ENCODE measurements at places on chromosomes 5 and 9.
A peak's percentile ranks its signal among the peaks of the same experiment; 100 is the strongest.

- no peak for DNase-seq
Measured at GRCh38 chr9:18478501-18479361, 4.8 kb downstream of the ADAMTSL1 start.

DNA sequence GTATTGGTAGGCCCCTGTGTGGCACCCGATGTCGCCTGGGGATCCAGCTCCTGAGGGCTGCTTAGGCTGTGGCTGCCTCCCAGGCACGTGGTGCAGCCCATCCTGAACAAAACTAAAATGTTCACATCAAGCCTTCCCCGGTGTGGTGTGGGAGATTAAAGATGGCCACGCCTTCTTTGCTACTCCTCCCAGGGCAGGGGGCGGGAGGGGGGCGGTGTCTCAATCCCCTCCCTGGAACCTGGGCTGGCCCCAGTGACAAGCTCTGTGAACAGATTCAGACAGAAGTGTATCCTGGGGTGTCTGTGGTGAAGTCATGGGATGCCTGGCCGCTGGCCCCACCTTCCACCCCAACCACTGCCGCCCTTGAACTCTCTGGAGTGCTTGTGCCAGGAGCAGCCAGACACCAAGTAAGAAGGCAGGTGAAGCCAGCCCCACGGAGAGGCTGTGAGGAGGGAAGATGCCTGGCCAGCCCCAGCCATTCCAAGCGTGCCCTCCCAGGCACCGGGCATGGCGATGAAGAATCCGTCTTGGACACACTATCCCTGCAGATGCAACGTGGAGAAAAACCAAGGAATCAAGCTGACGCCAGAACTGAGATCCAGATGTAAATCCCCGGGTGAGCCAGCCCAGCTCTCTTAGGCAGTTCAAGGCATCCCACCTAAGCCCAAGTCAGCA is 75.8 kb downstream of the AK8 start:
- no peak for DNase-seq

DNA sequence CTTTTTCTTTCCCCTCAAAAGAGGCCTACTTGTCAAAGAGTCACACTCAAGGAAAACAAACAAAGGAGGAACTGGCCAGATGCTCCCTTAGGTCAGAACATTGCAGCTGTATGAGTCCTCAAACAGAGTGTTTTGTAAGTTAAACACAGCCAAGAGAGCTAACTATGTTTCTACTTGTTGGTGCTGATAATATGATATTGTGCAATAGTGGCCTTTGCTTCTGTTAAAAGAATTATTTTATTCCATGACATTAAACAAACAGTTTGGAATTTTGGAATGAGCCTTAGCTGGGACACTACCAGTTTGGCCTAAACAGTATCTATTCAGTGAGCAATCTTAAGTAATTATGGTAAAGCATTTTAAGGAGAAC is 56.0 kb upstream of the TPD52L3 start:
- DNase-seq, result no peak

DNA sequence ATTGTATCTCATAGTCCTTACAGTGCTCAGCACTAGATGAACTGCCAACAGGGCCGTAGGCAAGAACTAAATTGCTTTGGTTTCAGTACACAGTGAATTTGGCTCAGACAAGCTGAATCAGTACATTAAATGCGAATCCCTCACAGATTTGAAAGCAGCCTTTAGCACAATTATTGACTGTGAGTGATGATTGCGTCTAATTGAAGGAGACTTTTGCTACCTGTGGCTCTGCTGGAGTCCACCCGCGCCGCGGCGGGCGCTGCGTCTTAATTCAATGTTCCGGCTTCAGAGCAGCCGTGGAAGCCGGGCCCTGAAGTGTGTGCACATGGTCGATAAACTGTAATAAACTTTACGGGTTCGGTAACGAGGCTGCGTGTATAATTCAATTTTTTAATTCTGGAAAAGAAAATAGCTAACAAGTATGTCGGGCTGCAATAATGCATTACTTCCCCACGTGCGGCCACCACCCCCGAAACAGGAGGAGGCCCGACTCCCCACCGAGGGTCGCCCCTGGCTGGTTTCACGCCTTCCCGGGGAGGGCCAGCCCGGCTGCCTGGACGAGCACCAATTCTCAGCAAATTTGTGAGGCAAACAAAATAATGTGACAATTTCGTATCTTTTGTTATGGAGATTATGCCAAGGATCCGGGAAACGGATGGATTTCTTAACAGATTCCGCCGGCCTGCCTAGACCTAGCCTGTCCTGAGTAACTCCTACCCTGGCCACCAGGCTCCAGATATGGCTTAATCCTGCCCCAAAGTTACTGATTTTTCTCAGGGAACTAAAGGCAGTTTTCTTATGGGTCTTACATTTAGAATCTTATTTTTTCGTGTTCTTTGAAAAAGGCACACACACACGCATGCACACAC is 269.4 kb upstream of the IRX1 start:
- DNase-seq, result no peak

DNA sequence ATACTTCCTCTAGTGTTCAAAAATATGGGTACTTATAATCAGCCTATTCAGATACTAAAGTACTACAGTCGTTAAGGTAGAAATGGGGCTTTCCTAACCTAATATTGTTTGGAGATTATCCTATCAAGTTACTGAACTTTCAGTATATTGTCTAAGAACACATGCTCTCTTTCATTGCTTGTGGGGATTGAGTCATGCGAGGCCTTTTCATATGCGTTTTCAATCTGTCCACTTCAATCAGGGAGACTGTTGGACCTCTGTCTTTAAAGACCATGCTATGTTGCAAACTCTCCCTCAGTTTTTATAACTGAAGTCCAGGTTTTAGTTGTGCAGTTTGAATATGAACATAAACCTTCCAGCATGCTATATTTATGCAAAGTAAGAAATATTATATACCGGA is 15.0 kb downstream of the PRR16 start:
- DNase-seq, result no peak

DNA sequence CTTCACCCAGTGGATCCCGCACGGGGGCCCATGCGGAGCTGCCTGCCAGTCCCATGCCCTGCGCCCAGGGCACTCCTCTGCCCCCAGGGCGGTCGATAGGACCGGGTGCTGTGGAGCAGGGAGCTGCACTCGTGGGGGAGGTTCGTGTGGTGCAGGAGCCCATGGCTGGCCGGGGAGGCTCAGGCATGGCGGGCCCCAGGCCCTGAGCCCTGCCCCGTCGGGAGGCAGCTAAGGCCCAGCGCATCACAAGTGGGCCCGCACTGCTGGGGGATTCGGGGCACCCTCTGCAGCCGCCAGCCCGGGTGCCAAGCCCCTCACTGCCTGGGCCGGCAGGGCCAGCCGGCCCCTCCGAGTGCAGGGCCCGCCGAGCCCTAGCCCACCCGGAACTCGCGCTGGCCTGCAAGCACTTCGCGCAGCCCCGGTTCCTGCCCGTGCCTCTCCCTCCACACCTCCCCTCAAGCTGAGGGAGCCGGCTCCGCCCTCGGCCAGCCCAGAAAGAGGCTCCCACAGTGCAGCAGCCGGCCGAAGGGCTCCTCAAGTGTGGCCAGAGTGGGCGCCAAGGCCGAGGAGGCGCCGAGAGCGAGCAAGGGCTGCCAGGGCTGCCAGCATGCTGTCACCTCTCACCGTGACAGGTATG is 221.1 kb upstream of the RORB start:
- DNase-seq, result no peak

- no peak for DNase-seq
Measured at GRCh38 chr5:57698086-57698485, 215.5 kb upstream of the ACTBL2 start.

- DNase-seq, result no peak
Measured at GRCh38 chr9:18183974-18184373, 290.0 kb upstream of the ADAMTSL1 start.

DNA sequence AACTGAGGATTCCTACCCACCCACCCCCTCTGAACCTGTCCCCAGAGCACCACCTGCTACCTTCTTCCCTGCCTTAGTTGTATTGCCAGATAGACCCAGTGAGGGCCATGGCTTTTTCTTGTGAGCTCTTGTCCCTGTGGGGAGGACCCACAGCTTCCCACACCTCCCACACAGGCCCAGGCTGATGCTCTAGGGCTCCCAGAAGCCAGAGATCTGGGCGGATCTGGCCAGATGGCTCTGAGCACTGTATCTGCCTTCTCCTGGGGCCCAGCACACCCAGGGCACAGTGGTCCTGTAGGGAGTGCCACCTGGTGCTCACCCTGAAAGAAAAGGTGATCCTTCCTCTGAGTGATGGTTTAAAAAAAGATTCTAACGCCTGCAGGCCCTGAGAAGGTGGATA is 131.7 kb downstream of the DAB2IP start:
- DNase-seq, result no peak

- DNase-seq, result no peak
Measured at GRCh38 chr5:170109059-170110031, 3.6 kb downstream of the FOXI1 start.

DNA sequence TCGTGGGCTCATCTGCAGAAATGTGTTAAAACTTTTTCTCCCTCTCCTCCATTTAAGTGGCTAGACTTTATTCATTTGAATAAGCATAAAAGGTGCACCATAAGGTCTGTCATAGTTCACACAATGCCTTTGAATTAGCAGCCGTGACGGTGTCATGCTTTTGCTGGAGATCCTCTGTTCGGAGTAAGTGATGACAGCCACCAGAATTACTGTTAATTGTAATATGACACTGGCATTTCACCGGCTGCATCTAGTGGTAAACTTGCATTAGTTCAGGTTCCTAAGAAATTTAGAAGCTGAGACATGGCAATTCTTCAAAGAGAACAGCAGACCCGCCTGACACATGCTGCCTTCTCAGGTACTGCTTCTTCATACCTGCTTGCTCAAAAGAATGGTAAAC is 241.7 kb downstream of the EBF1 start:
- no peak for DNase-seq

DNA sequence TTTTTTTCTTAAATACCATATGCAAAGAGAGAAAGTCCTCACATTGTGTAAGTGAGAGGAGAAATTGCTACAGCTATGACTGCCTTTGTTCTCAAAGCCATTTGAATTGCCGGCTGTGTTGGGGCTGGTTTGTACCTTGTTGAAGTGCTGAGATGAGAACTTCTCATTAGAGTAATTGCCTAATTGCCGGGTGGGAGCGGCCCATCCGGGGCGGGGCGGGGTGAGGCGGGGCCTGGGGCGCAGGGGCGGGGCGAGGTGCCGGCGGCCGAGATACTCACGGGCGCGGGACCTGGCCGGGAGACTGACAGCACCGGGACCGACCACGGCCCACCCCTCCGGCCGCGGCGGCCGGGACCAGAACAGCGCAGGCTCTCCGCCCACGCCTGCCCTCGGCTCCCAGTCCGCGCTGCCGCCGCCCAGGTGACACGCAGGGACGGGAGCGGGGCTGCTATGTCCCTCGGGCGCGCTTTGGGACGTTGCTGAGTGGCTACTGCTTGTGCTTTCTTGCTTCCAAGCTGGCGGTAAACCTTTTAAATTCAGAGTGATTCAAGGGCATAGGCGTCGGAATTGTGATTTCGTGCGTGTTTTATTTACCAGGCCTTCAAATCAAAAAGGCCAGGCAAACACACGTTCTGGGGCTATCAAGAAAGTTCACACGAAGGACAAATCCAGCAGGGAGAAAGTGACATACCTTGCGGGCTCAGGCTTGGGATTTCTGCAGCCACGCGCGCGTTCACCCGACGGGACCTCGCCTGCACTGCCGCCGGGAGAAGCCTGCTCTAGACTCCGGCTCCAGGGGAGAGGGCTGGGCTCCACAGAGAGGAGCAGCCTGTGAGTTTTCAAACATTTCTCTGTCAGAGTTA is 269.1 kb downstream of the FANCC start:
- DNase-seq, result peak; percentile 14

- no peak for DNase-seq
Measured at GRCh38 chr5:155983954-155984353, 343.0 kb upstream of the SGCD start.

DNA sequence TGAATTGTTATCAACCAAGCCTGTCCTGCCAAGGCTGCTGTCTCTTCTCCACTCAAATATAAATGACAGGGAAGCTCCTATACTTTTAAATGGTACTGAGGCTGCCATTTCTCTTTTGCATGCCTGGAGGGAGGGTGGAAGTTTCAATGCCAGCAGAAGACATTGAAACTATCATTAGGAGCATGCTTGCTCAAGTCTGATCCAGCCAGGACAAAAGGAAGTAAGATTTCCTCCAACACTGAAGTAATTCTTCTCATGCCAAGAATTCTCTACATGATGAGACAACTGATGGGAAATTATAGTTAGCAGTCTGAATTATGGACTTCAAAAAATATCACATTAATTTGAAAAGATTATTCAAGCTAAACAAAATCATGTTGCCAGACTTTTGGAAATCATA is 5.4 kb downstream of the SPINK6 start:
- DNase-seq, result no peak

DNA sequence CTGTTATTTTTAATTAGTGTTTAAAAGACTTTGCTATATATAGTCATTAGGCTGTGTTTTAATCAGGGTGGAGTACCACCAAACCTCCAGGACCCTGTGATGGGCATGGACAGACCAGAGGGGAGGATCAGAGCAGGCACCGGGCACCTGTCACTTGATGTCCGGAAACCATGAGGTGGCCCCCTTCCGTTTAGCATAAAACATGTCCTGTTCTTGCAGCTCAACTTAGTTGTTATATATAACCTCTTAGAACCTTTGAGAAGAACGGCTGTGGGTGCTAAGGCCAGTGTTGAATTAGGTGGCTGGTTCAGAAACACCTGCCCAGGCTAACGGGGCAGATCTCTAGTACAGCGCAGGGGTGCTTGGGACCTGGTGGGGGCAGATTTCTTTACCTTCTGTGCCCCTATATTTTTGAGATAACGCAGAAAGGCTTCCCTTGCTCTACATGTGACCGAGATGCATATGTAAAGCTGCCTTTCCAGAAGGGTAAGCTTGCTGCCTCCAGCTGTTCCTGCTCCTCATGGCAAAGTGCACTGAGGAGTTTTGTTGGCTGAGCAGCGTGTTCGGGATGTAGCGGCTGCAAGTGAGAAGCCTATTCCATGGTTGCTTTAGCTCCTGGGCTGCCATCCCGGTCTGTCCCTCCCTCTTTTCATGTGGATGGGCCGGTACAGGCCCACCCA is 255.5 kb downstream of the FANCC start:
- no peak for DNase-seq

Data from activated T-helper 1 cell treated with anti-CD3 and anti-CD28 coated beads, Interleukin-12 subunit alpha, Interleukin-12 subunit beta, Interleukin-2, Interleukin-4 antibody, amounts not matched to agents 30 ng/mL and 10 ng/mL and 1 ng/mL, durations not matched to agents 14 hours and 24 hours and 36 hours (primary cell).